ENCODE measurements at places on chromosomes 16 and 17.

DNA sequence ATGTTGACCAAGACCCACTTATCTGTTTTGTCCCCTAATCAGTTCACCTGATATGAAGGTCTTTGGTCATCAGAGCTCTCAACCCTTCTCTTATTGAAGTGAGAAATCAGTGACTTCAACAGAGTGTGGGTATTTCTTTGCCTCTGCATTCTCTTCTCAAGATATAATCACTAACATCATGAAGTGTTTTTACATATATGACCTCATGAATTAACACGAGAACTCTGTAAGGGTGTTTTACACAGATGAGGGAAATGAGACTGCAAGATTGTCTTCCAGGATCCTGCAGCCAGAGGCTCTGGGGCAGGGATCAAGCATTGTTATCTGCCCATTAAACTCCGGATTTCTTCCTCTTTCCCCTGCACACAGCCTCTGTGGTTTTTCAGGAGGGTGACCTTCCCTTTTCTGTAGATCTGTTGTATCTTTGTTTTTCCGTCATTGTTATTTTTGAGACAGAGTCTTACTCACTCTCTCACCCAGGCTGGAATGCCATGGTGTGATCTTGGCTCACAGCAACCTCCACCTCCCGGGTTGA lies 22.7 kb downstream of the LCMT1 start:
- DNase-seq: no peak

DNA sequence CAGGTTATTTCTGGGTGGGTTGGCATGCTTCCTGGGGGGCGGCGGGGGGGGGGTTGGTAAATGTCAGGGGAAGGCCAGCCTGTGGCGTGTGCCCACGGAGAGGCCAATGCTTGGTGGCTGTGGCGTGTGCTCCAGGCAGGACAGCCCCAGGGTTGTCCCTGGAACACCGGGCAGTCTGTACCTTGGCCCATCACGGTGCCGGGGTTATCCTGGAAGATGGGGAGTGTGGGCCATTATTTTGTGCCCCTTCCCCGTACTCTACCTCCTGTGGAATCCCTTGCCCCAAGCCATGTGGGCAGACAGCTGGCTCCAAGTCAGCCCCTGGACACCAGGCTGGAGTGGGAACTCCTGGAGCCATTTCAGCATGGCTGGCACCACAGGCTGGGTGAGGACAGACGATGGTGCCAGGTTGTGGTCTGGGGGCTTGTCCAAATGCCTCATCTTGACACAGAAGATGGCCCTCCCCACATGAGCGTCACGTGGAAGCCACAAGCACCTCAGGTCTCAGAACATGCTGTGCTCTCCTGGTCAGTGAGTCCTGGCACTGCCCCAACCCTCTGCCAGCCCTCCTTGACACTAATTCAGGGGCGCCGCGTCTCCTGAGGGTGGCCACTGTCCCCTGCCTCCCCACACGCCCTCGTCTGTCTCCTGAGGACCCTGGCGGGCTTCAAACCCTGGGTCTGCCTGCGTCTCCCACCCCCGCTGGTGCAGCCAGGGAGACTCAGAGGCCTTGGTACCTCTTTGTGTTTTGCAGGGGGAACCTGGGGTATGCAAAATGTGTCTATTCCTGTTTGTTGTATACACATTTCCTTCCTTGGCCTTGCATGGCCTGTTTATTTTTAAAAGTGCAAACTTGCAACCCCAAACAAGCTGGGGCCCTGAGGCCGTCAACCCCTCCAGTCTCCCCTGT lies 4.3 kb downstream of the SLC16A3 start:
- DNase-seq: no peak

GRCh38 chr17:64332502-64332901 lies 58.2 kb downstream of the PECAM1 start:
- no peak for DNase-seq

DNA sequence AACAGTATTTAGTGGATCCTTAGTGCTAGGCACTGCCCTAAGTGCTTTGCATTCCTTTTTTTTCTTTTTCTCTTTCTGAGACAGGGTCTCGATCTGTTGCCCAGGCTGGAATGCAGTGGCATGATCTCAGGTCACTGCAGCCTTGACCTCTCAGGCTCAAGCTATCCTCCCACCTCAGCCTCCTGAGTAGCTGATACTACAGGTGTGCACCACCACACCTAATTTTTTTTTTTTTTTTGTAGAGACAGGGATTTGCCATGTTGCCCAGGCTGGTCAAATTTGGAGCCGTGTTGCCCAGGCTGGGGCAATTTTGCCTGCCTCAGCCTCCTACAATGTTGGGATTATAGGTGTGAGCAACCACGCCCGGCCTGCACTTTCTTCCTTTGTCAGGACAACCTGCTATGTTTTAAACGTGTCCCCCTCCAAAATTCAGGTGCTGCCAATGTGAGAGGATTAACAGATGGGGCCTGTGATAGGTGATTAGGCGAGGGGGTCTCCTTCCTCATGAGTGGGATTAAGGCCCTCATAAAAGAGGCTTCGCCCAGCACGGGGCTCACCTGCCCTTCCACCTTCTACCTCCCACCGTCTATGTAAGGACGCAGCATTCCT lies 5.4 kb downstream of the NQO1 start:
- DNase-seq: no peak

DNA sequence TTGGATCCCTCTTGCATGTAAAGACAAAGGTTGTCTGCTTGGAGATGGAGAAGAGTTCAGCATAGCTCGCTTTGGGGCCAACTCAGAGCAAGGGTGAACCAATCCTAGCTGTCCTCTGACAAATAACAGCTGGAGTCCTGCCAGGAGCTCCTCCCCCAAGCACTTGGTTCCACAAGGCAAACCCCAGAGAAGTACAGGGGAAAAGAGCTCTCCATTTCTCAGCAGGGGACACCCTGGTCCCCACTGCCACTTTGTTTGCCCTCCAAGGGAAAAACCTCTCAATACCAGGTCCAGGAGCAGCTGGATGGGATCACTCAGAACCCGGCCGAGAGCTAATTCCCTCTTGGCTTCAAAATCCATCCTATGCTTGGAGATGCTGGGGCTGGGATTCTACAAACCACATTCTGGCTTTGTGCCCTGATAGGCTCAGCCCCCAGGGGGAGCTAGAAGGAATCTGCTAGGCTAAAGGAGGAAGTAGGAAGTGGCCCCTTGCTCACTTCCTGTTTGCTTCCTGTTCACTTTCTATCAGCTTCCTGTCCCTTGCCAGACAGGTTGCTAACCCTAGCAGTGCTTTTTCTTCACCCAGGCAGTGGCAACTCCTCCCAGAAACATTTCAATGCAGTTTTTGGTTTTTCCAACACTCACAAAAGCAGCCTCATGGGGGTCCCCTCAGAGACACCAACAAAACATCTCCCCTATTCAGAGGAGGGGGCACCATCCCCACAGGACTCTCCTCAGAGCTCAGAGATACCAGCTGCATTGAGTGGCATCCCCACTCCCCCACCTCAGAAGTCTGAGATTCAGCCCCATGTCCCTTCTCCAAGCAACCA lies 30.7 kb downstream of the CDRT4 start:
- peak; percentile 73 for DNase-seq

- DNase-seq: no peak
Observed at GRCh38 chr17:38315497-38315896, 18.5 kb downstream of the MRPL45 start.

DNA sequence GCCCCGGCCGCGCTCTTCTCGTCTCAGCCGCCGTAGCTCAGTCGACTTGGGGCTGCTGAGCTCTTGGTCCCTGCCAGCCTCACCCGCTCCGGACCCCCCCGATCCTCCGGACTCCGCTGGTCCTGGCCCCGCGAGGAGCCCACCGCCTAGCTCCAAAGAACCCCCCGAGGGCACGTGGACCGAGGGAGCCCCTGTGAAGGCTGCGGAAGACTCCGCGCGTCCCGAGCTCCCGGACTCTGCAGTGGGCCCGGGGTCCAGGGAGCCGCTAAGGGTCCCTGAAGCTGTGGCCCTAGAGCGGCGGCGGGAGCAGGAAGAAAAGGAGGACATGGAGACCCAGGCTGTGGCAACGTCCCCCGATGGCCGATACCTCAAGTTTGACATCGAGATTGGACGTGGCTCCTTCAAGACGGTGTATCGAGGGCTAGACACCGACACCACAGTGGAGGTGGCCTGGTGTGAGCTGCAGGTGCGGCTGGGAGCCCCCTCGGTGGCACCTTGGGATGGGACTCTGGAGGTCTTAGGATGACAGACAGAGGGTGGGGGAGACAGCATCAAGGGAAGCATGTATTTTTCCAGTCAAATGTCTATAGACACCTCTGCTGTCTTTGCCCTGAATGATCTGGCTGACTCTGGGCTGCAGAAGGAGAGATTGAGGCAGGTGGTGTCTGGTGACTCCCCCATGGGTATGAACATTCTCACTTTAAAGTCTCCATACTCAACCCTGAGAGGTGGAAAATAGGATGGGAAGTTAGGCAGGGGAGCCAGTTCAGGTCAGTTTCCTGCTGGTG lies 635 bp downstream of the WNK4 start:
- DNase-seq: no peak

- DNase-seq: no peak
Observed at GRCh38 chr17:40555296-40556190, 9.7 kb downstream of the CCR7 start.

GRCh38 chr16:58421529-58421928 lies 29.3 kb downstream of the GINS3 start:
- peak; percentile 21 for DNase-seq

DNA sequence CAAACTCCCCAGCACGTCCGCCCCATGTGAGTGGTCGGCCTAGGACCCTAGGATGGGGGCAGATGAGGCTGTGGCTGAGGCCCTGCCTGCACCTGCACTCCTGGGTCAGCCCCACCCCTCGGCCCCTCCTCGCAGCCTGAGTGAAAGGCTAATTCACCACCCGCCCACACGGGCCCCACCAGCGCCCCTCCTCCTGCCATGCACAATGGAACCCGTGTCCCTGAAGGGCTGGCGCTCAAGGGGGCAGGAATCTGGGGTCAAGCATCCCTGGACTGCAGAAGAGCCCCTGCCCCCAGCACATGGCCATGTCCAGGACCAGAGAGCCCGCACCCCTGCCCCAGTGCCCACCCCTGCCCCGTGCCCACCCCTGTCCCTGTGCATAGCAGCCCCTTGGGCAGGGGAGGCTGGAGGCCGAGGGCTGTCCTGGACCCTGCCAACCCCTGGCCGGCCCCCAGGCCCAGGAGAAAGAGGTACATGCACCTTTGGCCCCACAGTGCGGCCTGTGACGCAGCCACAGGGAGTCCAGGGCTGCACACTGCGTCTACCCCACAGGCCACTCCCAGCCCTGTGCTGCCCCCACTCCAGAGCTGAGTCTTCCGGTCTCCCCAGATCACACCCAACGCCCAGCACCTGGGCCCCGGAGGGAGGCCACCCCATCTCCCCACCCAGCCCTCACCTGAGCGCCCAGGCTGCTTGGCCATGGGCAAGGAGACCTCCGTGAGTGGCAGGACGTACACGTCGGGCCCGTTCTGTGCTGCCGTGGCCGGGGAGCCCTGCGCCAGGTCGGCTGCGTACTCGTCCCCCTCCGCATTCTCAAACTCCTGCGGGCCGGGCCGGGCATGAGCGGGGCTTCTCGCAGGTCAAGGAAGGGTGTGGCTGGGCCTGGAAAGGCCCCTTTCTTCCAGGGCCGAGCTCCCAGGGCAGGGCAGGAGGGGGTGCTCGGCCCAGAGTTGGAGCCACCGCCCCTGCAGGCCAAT lies 34.6 kb upstream of the PVALEF start:
- no peak for DNase-seq

- peak; percentile 24 for DNase-seq
Observed at GRCh38 chr16:57504001-57504400, 17.7 kb upstream of the DOK4 start.

- DNase-seq: no peak
Observed at GRCh38 chr17:60102632-60103096, 23.9 kb upstream of the HEATR6 start.

DNA sequence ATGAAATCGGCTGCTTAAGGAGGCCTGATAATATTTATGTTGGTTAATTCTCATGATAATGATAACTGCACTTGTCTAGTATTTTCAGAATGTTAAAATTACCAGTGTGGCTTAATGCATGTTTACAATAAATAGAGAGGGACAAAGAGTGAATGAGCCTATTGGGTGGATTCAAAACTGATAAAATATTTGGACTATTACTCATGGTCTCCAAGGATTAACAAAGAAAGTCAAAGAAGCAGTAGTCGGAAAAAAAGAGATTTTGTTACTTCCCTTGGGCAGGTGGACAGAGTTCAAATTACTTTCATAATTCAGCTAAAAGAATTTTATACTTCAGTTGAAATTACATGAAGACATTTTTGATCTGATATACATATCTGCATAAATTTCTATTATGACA lies 258.2 kb upstream of the PMFBP1 start:
- DNase-seq: no peak

- no peak for DNase-seq
Observed at GRCh38 chr16:27677263-27677662, 127.3 kb downstream of the KATNIP start.

DNA sequence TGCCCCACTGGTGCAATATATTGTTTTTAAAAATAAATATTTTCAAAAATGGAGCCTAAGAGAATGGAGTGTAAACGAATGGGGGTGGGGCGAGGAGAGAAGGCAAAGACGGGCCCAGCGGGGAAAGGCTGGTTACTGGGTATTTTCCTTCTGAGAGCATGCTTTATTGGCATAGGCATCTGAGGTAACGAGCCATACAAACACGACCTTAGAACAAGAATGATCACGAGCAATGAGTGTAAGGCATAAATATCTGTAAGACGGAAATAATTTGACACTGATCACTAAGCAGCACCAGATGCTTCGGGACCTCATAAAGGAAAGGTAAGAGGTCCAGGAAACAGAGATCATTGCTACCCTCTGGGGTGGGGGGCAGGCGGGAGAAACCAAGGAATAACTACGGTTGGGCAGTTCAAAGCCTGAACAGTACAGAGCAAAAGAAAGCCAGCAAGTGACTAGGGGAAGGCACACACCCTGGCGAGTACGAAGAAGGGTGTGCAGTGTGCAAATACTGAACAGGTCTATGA lies 959 bp downstream of the SSH2 start:
- DNase-seq: peak; percentile 71

DNA sequence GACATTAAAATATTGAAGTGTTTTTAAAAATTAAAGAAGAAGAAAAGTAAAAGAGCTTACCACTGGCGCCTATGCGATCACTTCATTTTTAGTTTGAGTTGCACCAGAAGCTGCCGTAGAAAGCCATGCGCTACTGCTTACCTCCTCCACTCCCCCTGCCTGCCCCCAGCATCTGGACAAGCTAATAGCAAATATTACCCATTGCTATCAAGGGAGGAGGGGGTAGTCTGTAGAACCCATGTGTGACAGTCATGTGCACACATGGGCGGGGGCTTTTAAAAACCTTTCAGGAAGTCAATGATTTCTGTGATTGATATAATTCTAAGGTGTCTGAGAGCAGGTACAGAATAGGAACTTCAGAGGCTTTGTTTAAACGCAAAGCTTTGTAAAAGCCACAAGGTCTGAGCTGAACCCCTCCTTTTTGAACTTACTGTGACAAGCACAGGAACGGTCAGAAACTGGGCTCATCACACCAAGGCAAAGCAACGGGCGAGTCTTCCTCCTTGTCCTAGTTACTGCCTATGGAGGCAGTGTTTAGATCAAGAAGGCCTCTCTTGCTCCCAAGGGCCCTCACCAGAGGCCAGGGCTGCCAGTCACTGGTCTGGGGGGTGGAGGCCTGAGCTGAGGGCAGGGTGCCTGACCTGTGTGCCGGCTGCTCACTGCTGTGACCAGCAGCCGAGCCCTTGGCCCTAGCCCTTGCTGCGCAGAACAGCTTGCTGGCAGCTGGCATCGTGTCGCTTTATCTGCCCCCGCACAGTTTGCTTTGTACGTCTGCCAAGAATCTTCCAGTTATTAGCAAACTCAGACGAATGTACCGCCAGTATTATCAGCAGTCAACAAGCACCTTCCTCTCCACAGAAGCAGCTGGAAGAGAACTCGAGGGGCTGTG lies 15.0 kb downstream of the GINS2 start:
- peak; percentile 54 for DNase-seq
